ENCODE measurements at places on chromosomes 1 and 21.

DNA sequence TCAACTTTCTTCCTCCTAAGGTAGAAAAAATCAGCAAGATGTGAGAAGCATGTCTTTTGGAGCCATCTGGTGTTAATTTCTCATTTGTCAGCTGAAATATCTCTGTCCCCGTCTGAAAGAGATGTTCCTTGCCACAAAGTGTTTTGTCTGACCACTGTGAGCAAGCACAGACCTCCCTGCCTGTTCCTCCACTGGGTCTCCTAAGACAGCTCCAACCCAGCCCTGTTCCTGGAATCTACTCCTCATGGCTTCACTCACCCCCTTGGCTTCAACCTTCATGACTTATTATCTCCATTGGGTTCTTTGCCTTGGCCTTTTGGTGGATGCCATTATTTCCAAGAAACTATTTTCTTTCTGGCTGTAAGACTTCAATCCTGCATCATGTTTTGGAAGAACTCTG lies 65.7 kb upstream of the CACHD1 start:
- DNase-seq = no peak

GRCh38 chr1:238581332-238581731 lies 690.6 kb upstream of the ZP4 start:
- no peak for DNase-seq

DNA sequence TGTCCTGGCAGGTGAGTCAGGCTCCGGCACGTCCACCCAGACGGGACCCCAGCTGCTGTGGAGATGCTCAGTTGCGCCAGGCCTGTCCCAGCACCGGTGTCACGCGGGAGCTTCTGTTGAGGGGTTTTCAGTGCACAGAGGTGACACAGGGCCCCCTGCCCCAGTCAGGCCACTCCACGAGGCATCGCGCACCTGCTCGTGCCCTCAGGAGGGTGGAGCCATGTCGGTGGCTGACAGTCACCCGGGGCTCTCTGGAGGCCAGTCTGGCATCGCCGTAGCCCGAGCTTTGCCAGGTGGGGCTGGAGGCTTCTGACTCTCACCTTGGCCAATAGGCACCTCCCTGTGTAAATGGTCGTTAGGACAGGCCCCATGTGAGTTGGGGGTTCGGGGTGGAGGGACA lies 11.1 kb downstream of the TMEM240 start:
- no peak for DNase-seq

DNA sequence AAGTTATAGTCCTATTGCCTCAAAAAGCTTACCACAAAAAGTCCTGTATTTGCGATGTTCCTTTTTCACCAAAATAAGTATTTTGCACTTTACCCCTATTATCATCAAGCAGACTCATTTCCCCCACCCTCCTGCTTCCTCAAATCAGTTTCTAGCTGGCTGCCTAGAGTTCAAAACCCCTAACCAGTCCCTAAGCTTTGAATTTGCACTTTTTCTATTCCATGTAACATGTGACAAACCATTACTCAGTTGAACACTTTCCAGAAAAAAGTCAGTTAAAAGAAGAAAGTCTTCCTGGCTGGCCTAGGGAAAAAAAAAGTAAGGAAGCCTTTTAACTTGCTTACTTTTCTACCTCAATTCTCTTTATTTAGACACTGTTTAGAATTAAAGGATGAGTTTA lies 8.2 kb downstream of the CEP170 start:
- no peak for DNase-seq

DNA sequence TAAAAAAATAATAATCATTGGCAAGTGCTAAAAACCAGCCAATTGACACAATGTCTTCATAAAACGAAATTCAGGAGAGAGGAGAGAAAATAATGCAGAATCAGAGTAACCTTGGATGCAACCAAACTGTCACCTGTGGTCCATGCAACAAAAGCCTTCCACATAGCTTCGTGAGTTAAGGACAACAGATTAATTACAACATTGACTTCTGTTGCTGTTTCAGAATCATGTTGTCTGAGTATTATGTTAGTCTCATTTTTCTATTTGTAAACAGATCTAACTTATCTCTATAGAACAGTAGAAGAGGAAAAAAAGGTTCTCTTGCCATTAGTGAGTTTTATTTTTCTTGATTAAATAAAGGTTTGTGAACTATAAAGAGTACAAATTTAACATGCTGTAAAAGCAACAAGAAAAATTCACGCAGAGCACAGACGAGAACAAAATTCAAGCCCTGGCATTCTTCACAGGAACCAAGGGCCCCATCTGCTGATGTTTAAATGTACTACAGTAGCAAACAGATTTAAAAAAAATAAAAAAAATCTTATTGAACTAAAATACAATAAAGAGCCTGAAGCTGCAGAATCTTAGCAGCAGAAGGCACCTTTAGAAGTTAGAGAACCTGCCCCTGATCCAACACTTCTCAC lies 381.1 kb upstream of the PKN2 start:
- DNase-seq = no peak

GRCh38 chr1:179881642-179882252 lies 338 bp upstream of the TOR1AIP1 start:
- no peak for DNase-seq

GRCh38 chr1:174217787-174218574 lies 58.7 kb downstream of the RABGAP1L start:
- DNase-seq = no peak

- DNase-seq = no peak
Observed at GRCh38 chr1:28249866-28250295, 9.4 kb upstream of the SESN2 start.

DNA sequence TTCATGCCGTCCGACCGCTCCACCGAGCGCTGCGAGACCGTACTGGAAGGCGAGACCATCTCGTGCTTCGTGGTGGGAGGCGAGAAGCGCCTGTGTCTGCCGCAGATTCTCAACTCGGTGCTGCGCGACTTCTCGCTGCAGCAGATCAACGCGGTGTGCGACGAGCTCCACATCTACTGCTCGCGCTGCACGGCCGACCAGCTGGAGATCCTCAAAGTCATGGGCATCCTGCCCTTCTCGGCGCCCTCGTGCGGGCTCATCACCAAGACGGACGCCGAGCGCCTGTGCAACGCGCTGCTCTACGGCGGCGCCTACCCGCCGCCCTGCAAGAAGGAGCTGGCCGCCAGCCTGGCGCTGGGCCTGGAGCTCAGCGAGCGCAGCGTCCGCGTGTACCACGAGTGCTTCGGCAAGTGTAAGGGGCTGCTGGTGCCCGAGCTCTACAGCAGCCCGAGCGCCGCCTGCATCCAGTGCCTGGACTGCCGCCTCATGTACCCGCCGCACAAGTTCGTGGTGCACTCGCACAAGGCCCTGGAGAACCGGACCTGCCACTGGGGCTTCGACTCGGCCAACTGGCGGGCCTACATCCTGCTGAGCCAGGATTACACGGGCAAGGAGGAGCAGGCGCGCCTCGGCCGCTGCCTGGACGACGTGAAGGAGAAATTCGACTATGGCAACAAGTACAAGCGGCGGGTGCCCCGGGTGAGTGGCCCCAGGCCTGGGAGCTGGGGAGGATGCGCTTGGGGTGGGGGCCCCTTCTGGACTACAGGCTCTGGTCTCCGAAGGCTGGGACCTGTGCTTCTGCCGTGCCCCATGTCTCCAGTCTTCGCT lies 1.1 kb downstream of the SKI start:
- no peak for DNase-seq

DNA sequence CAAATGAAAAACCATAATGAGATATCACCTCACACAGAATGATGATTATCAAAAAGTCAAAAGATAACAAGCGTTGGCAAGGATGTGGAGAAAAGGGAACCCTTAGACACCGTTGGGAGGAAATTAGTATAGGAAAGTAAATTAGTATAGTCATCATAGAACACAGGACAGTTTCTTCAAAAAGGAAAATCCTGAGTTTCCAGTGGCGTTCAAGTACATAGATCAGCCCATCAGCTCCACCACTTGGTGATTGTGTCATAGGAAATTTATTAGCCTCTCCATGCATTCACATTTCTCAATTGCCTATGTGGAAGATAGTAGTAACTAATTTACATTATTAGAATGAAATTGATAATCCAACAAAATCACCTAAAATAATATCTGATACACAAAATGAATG lies 20.8 kb upstream of the GBP2 start:
- no peak for DNase-seq

DNA sequence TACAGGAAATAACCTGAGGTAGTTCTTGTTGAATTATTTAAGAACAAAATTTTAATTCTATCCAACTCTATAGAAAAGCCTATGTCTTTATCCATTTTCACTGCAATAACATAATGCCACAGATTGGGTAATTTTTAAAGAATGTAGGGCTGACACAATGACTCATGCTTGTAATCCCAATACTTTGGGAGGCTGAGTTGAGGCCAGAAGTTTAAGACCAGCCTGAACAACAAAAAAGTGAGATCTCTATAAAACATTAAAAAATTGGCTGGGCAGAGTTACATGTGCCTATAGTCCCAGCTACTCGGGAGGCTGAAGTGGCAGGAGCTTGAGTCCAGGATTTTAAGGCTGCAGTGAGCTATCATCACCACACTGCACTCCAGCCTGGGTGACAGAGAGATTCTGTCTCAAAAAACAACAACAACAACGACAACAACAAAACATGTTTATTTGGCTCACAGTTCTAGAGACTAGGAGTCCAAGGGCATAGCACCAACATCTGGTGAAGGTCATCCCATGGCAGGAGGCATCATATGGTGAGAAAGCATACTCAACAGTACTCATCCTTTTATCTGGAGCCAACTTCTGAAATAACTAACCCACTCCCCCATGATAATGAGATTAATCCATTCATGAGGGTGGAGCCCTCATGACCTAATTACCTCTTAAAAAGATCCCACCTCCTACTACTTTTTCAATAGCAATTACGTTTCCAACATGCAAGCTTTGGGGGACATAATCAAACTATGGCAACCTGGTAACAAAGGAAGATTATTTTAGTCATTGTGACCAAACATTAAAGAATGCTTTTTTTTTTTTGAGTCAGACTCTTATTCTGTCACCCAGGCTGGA lies 59.6 kb downstream of the ABL2 start:
- no peak for DNase-seq

DNA sequence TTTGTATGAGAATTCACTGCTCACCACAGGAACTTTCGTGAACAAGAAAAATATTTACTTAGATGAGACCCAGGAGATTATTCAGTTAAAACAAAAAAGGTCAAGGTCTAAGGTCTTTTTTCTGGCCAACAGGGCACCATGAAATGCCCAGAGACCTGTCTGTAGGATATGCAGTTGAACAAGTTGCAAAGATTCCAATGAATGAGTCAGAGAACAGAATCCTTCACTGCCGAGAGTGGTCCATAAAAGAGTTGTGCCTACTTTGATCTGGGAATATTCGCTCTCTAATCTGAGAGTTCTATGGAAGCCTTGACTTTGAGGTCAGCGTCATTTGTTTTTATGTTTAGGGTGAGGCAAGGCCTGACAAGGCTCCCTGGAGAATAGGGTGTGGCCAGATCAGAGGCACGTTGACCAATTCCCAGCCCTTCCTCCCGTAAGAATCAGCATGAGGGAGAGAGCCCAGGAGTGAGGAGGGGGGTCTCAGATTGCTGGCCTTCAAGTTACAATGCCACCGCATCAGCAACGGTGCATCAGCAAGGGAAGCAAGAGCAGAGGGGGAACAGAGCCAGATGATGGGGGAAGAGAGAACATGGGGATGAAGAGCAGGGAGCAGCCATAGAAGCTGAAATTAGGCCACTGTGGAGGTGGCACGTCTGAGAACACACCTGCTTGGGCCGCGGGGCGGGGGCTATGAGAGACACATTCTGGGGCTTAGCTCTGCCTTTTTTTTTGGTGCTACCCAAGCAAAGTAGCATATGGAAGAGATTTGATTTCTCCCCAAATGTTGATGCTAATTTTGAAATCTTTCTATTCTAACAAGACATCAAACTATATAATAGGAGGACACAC lies 206.4 kb upstream of the RAB4A start:
- DNase-seq = no peak

- DNase-seq = no peak
Observed at GRCh38 chr1:243501002-243501401, 245.2 kb downstream of the SDCCAG8 start.

DNA sequence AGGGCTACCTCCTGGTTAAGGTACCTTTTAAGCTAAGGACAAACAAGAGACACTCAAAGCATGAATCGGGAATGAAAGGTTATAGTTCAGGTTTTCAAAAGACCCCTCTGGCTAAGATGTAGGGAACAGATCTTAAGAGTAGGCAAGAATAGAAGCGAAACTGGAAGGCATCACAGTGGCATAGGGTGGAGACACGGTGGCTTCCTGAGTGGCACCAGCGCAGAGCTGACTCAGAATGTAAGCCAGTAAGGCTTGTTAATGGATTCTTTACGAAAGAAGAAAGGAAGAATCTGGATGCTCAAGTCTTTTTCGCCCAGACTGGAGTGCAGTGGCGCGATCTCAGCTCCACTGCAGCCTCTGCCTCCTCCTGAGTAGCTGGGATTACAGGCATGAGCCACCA lies 21.2 kb downstream of the PADI6 start:
- DNase-seq = no peak

DNA sequence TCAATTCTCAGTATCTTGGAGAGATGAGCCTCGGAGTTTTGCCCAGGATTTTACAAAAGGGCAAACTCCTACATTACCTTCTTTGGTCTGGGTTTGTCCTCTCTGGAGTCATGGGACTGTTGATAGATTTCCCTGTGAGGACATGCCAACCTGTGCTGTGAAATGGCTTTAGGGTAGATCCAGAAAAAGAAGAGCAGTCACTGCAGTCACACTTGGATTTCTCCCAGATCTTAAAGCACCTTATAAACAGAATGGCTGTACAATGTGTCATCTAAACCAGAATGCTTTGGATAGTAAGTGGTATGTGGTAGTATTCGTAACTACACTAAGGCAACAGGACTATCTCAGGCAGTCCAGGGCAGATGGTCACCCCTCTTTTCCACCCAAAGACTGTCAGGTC lies 1.9 kb upstream of the CSRP1 start:
- DNase-seq = no peak

GRCh38 chr1:245608271-245608670 lies 453.5 kb downstream of the KIF26B start:
- DNase-seq = no peak

- DNase-seq = peak; percentile 24
Observed at GRCh38 chr1:41862384-41863221, 56.1 kb downstream of the HIVEP3 start.

DNA sequence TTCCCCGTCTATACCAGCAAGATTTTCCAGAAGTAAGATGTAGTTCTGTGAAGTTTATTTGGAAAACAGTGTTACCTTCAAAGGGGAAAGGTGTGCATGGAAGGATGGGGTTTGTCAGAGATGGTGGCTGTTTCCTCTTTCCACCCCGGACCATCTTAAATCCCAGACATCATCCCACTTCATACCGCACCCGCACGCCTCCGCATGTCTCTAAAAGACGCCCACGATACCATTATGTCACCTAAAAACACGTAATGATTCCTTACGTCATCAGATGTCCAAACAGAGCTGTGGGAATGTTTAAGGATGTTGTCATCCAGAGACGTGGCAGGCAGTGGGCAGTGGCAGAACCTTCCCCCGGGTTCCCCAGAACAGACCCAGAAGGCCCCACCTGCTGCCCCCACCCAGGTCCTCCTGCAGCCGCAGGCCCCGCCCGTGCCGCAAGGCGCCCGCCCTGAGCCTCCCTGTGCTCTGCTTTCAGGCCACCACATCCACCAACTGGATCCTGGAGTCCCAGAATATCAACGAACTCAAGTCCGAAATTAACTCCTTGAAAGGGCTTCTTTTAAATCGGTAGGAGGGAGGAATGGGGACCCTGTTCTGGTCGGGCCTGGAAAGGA lies 152.2 kb downstream of the PEX14 start:
- no peak for DNase-seq

Measured in stimulated activated CD4-positive, alpha-beta T cell treated with anti-CD3 and anti-CD28 coated beads, Interleukin-1b, Interleukin-23, amount 100 ng/mL, for 1 hour (primary cell).